ENCODE measurements at places on chromosomes 5 and 9.
A peak's percentile ranks its signal among the peaks of the same experiment; 100 is the strongest.

GRCh38 chr9:35616681-35617459 is 1.3 kb downstream of the CD72 start:
- DNase-seq: peak; percentile 74

DNA sequence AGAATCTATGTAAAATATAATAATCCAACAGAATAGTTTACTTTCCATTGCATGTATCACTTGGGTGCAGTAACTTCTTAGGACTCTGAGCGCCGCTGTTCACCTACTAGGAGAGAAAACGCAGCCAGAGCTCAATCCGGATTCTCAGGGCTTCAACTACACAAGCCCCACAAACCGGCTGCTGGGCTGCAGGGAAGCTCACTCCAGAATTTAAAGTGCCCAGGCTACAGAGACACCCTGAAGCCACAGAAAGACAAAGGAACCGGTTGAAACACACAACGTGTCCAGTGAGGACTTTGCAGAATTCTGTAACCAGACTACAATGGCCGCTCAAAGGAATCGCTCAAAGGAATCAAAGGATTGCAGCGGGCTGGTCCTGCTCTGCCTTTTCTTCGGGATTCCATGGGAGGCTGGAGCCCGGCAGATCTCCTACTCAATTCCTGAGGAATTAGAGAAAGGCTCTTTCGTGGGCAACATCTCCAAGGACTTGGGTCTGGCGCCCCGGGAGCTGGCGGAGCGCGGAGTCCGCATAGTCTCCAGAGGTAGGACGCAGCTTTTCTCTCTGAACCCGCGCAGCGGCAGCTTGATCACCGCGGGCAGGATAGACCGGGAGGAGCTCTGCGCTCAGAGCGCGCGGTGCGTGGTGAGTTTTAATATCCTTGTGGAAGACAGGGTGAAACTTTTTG is at the start of gene PCDHGA10:
Gene PCDHGA10, plus strand, starts transcription at position 134 of the 686 bp plus-strand sequence. Its CDS starts 189 bp downstream, at position 323.
- peak; percentile 67 for DNase-seq

GRCh38 chr5:77156379-77156778 is 54.1 kb upstream of the PDE8B start:
- no peak for DNase-seq

DNA sequence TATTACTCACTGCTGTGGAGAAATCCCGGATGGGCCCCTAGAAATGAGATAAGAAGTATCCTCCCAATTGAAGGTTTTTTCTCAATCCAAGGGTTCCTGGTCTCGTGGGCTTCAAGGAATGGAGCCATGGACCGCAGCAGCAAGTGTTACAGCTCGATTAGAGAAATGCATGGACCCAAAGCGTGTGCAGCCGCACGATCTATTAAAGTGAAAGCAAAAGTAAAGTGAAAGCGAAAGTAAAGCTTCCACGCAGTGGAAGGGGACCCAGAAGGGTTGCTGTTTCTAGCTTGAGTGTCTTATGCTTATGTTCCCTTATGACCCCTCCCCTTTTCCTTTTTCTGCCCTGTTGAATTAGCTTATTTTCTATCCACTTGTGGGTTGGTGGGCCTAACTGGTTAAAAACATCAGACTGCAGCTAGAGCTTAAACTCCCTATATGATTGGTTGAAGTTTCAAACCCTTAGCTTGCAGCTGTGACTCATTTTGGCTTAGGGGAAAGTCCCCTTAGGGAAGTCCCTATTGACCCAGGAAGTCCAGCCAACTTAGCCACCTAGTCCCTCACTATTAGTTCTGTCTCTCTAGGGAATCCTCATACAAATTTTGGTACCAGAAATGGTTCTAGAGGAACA is 1111.8 kb downstream of the TAF11L14 start:
- DNase-seq: no peak

GRCh38 chr5:149326611-149327010 is 18.7 kb upstream of the GRPEL2 start:
- no peak for DNase-seq

DNA sequence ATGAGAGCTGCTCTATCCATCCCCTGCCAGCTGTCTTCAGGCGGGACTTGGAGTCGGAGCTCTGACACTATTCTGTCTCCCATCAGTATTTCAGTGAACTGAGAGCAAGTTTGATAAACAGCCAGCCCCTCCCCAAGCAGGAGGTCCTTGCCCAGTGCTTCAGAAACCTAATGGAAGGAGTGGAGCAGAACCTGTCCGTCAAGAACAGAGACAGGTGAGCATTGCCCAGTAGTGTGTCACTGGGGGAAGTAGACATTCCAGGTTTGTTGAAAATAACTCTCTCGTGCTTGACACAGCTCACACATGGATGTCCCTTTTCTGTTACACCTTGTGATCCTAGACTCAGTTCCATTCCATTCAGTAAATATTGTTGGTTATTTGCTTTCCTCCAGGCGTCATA is 13.2 kb upstream of the TLX3 start:
- no peak for DNase-seq

DNA sequence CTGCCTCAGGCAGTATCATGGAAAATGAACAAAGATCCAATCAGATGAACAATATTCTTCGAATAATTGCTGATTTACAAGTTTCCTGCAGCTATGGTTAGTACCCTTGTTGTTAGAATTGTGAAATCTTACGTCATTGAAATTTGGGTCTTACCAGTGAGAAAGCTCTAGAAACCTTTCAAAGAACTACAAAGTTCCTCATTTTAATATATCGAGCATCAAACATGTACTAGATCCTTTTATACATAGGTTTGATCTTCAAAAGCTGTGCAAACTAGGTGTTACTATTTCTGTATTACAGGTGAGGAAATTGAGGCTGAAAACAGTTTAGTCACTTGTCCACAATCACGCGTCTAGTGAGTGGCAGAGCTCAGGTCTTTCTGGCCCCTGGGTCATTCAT is 43.7 kb upstream of the ANGPTL2 start:
- DNase-seq: no peak

GRCh38 chr5:94969174-94969573 is 315.7 kb downstream of the MCTP1 start:
- no peak for DNase-seq

- DNase-seq: no peak
These were observed 25.3 kb upstream of the MSX2 start for GRCh38 chr5:174699131-174699530.

DNA sequence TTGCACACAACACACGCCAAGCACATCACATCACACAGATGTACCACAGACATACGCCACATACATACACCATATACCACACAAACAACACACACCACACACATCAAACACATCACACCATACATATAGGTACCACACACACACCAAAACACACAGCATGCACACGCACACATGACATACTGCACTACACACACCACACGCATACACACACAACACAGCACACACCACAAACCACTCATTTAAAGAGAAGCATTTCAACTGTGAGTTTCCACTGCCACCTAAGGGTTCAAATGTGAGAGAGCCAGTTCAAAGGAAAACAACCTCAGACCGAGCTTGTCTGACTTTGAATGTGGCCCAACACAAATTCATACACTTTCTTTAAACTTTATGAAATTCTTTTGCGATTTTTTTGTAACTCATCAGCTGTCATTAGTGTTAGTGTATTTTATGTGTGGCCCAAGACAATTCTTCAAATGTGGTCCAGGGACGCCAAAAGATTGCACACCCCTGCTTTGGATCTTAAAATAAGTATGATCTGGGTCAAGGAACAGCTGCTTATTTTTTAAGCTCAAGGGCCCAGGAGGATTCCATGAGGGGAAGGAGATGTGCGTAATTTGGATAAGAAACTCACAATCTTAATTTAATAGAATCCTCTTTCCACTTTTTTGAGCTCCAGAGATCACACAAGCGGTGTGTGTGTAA is 494.6 kb downstream of the GADD45G start:
- no peak for DNase-seq

- no peak for DNase-seq
These were observed 8.9 kb downstream of the RABGAP1 start for GRCh38 chr9:122949696-122950095.

DNA sequence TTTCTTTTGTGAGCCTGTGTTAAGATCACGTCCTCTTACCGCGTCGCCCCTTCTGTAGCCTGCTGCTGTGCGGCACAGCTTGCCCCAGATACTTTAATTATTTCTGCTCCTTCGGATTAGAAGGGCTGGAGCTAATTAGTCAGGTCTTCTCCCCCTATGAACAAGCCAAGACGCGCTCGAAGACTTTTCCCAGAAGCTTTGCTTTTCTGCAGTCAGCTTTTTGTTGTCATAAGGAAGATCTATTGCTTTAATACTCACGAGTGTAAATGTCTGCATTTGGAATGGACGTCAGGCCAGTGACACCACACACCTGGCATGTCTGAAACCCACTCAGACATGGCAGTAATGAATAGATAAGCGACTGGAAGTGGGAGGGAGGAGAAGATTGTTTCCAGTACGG is 37.0 kb downstream of the PRUNE2 start:
- no peak for DNase-seq

- no peak for DNase-seq
These were observed 41.8 kb downstream of the RAPGEF1 start for GRCh38 chr9:131697908-131698617.

DNA sequence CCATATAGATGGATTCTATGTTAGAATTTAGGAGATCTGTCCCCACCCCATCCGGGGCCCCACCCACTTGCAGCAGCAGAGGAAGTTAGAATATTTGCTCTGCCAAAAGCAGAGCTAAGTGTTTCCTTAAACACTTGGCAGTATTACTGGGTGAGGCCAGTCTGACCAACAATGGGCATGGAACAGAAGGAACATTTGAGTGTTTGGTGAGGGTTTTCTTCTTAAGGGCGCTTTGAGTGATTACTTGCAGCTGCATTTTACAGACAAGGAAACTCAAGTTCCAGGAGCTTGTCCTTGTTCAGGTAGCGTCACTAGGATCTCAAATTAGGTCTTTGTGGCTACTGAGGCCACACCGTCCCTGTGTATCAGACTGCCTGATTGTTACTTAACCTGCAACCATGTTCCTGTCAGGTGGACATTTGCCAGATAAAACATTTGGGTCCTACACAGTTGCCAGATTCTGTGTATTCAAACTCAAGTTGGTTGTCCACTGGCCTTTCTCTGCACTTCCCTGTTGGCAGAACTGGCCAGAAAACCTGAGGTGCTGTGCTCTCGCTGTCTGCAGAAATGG is 59.3 kb downstream of the SLC46A2 start:
- no peak for DNase-seq

DNA sequence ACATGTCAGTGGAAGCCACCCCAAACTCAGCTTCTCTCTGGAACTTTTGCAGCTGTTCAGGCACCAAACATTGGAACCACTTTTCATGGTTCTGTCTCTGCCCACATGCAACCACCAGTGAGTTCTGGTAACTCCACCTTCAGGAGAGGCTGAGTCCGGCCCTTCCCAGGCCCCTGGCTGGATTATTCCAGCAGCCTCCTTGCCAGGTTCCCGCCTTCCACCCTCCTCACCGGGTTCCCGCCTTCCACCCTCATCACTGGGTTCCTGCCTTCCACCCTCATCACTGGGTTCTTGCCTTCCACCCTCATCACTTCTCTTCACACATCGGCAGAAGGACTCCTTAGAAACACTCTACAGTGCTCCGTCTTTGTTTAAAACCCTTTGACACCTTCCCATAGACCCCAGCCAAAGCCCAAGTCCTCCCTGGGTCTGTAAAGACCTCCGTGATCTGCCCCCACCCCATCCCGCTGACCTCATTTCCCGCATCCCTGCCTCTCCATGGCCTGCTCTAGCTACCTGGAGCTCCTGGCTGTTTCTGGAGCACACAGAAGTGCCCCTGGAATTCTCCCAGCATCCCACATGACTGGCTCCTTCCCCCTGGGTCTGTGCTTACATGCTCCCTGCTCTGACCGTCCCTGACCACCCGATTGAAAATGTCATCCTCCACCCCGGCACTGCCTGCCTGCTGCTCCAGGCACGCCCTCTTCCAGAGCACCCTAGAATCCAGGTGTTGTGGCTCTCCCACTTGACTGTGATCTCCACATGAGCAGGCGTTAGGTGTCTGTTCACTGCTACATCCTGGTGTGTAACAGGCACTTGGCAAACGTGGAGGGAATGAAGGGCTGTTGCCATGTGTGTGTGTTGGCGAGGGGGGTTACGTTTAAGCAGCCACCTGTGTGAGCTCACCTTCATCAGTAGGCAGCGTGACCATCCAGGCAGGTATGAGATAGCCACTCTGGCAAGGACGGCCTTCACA is 17.7 kb downstream of the ROPN1L start:
- no peak for DNase-seq

DNA sequence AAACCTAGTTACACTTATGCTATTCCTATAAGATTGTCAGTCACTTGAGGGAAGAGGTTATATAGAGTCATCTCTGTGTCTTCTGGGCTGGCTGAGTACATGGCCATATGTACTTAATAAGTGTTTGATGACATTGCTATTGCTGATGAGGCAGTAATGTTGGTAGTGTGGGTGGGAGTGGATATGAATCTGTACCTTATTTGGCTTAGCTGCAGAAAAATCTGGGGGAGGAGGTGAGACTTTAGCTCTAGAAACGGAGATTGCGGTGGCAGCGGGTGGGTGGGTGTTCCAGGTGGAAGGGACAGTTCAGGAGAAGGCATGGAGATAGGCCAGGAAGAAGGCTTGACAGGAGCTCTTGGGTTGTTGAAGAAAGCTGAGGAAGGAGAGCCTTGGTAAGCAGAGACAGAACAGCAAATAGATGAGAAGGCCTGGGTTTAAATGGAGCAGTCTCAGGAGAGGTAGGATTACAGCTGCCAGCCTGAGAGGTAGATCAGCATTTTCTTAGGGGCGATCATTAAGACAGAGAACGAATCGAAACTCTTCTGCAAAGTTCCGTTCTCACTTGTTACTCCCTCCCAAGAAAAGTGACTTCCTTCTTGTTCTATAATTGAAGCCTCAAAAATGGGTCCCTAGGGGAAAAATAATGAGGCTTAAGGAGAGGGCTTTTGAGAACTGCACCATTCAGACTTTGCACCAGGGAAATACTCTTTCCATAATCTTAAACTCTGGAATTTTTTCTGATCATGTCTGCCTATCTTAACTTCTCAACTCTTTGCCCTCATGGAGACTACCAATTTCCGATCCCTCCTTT is 160.5 kb downstream of the UNC13B start:
- DNase-seq: no peak

- DNase-seq: peak; percentile 13
These were observed 273.2 kb upstream of the CDH9 start for GRCh38 chr5:27311544-27311943.

GRCh38 chr5:172921906-172922305 is 37.3 kb upstream of the RPL26L1 start:
- DNase-seq: no peak

DNA sequence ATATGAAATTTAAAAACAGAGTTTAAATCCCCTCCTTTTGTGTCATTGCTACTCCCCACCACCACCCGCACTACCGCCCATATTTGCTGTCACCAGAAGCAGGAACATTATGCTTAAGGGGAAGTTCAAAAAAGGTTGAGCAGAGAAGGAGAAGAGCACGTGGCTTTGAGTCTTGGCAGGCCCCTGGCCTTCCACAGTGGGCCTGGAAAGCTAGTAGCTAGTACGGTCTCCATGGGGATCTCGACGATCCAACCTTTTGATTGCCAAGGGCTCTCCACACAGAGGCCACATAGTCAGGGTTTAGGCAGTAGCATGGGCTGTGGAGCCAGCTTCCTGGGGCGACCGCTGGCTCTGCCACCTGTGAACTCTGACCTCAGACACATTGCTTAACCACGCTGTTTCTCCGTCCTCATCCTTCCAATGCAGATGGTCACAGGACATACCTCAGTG is 90.1 kb downstream of the GOLPH3 start:
- DNase-seq: no peak

Data from iPS-NIHi11 (cell line).